Breast epithelium (tissue), 4 donors: ENCODE measurements at places on chromosomes 16 and 17.

DNA sequence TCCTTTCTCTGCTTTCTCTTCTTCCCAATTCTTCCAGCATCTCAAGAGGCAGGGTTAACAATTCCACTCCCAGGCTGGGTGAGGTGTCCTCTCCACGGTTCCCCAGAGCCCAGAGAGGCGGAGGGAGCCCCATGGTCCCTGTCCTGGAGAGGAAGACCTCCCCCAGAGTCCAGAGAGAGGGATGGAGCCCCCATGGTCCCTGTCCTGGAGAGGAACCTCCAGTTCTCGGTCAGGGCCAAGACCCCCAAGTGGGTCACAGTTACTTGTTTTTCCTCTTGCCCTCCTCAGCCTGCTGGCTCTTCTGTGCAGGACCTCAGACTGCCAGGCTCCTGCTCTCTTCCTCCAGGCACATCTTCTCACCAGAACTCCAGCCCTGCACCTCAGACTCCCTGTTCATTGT is 135.2 kb downstream of the RPTOR start:
- DNase-seq, result no peak

- DNase-seq, result no peak
These were observed 101.5 kb upstream of the SMIM36 start for GRCh38 chr17:55612691-55613141.

DNA sequence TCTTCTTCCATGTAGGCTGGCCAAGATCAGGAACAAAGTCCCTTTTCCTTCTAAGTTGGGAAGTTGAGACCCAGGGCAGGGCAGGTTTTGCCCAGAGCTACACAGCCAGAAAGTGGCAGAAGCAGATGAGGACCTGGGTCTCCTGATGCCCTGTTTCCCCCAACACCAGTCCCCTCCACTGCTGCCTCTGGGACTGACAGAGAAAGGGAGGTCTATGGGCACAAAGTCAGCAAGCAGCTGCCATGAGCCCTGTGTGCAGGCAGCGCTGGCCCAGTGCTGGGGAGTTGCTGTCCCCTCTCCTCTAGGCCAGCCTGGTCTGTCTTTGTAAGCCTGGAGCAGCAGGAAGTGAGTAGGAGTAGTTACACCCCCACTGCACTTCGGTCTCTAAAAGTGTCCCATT is 46.9 kb upstream of the NKD1 start:
- DNase-seq, result peak; percentile 6

- DNase-seq, result no peak
These were observed 55.6 kb downstream of the TMC6 start for GRCh38 chr17:78072961-78073360.

GRCh38 chr16:25064937-25065336 is 46.6 kb upstream of the LCMT1 start:
- DNase-seq, result no peak

DNA sequence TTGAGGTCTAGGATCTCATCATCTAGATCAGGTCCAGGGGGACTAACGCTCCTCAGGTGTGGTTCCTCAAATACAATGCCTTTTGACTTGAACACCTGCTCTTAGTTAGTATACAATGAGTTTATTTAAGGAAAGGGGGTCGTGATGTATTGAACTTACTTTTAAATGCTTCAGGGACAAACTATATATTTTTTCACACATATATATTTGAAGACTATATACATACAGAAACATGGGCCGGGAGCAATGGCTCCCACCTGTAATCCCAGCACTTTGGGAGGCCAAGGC is 11.5 kb upstream of the USP32 start:
- DNase-seq, result no peak

DNA sequence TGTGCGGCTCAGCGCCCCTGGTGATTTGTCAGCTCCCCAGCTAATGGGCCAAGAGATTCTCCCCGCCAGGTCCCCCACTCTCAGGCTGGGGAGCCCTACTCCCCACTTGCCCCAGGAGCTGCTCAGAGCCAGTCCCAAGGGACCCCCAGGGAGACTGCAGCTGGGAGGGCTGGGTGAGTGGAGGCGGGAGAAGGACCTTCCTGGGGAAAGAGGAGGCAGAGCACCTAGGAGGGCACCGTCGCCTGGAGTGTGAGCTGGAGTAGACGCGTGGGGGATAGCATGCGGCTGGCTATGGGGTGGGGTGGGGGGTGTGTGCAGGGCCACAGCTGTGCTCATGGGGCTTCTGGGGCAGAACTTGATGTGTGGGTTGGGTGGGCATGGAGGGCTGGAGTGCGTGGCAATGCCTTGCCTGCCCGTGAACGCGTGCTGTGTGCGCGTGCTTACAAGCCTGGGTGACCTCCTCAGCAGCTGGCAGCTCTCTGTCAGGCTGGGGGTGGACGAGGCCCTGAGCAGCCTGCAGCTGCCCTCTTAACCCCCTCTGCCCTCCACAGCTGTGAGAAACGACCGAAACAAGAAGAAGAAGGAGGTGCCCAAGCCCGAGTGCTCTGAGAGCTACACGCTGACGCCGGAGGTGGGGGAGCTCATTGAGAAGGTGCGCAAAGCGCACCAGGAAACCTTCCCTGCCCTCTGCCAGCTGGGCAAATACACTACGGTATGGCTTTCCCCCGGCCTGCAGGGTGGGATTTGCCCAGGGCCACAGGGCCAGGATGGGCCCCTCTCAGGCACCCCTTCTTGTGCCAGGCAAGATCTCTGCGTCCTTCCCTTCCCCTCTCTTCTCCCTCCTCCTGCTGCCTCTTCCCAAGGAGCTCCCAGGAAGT is 12.9 kb downstream of the GJD3 start:
- DNase-seq, result no peak

DNA sequence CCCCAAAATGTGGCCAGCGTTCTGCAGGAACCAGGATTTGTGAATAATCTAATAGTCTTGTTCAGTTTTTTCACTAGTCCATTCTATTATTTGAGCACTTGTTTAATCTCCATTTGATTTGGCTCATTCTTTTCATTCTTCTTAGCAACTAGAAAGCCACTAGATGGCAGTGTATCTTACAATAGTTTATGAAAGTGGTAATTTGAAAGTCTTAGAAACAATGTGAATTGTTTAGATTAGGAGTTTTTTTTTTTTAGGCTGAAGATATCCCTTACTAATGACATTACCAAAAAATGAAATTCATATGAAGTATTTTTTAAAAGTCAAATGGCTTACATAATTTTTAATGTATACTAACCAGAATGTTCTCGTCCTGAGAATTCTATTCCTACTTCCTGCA is 6.7 kb downstream of the ERI2 start:
- no peak for DNase-seq

DNA sequence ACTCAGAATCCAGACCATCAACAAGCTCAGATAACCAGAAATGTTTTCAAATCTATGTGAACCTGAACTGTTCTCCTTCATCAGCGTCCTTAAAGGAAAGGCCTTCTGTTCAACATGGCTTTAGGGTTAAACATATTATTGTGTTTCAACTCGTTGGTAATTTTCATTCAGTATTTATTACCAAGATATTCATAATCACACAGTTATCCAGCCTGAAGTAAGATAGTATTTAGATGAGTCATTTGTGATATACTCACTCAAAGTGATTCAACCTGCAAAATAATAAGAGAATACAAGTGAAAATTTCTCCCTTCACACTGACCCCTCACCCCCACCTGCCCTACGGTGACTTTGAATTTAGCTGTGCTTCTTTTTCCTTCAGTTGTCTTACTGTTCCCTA is 3.0 kb downstream of the CYLD start:
- DNase-seq, result no peak

GRCh38 chr17:27573971-27574525 is 56.9 kb upstream of the LGALS9 start:
- no peak for DNase-seq

GRCh38 chr17:1229349-1229899 is 40.8 kb upstream of the BHLHA9 start:
- peak; percentile 33 for DNase-seq

- no peak for DNase-seq
These were observed 941.0 kb downstream of the KCNJ2 start for GRCh38 chr17:71110326-71110725.

GRCh38 chr17:30278032-30278431 is 13.7 kb downstream of the BLMH start:
- no peak for DNase-seq

GRCh38 chr17:2405247-2405926 is 4.5 kb upstream of the MNT start:
- DNase-seq, result no peak

- no peak for DNase-seq
These were observed 11.5 kb downstream of the SLC46A1 start for GRCh38 chr17:28394337-28395116.

DNA sequence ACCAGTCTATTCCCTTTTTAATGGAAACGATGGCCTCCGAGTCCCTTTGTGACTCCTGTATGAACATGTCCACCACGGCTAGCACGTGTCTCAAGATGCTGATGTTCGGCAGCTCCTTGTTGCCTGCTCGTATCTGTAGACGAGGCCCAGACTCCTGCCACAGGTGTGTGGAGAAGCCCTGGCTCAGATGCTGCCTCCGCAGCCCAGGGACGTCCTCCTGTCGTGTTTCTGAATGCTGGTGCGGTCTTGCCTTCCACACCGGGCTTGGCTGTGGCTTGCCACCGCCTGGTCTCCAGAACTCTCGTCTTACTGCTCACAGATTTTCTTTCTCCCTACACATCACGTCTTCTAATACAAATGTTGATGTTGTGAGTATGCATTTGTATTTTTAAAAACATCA is 17.0 kb downstream of the FOXF1 start:
- no peak for DNase-seq

- no peak for DNase-seq
These were observed 176.0 kb downstream of the TMEM132E start for GRCh38 chr17:34755371-34755770.

DNA sequence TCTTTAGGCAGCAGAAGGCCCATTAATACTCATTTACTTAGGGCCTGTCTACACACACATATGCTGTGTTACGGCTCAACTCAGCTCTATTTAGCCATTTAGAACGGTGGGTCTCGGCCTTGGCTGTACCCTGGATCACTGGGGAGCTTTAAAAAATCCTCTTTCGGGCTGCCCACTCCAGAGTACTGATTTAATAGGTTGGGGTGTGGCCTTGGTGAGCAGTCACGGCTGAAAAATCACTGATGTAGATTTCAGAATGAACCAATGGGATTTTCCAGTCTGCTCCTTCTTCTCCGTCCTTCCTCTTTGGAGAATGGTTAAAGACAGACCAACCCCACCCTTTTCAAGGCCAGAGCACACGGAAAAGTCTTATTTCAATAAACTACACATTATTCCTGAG is 223.5 kb downstream of the CCDC182 start:
- no peak for DNase-seq

DNA sequence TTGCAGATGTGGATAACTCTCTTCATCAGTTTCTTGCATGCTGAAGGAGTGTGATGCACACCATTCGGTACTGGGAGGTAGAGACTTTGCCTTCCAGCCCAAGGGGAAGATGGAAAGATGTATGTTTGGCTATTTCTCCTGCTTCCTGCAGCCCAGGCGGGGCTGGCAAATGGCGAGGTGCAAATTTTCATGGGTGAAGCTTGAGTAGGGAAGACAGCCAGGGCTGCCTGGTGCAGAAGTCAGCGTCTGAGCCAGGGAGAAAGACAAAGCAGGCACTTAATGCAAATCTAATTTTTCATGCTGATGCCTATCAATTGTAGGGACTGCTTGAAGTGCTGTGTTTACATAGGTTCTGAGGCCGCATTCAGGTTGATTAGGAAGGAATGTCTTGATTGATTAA is 384.7 kb upstream of the EEF2KMT start:
- no peak for DNase-seq

GRCh38 chr16:26554030-26554429 is 512.7 kb upstream of the C16orf82 start:
- DNase-seq, result no peak

DNA sequence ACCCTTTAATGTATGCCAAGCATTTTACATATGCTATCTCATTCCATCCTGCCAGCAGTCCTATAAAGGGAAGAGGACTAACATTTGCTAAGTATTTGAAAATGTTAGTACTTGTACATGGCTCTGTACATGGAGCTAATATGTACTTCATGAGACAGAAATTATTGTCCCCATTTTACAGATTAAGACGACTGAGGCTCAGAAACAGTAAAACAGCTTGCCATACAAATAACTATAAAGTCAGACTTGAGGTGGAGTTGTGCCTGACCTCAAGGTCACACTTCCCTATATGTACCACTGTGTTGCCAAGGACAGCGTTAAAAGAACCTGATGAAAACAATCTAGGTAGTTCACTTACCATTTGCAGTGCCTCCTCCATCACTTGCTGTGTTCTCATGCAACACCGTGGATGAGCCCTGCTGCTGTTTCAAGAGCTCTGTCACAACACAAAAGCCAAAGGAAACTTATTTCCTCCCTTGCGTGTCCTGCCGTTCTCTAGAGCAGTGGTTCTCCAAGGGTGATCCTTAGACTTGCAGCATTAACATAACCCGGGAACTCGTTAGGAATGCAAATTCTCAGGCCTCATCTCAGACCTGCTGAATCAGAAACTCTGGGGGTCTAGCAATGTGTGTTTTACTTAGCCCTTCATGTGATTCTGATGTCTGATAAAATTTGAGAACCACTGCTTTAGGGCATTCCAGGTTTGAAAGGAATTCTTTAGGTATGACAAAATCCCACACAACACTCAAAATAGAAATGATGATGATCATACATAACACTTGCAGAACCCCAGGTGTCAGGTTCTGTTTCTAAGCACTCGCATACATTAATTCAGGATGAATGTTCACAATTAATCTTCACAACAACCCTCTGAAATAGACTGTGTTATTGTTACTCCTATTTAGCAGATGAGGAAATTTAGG is 51.2 kb upstream of the MTMR4 start:
- DNase-seq, result no peak

GRCh38 chr17:72119077-72119872 is 1.5 kb upstream of the SOX9 start:
- DNase-seq, result no peak

DNA sequence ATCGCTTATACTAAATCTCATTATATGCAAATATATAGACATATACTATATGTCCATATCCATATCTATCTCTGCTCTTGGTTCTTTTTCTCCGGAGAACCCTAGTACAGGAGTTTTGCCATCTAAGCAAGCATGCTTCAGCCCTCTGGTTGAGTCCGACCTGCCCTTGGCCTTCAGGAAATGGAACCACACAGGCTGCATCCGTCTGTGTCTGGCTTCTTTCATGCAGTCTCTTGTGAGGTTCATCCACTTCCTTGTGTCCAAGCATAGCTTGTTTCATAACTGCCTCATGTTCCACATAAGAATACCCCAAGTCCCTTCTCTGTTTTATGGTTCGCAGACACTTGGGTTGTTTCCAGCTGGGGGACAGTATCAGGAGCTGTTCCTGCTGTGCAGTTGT is 16.8 kb downstream of the SNX20 start:
- no peak for DNase-seq

- peak; percentile 33 for DNase-seq
These were observed 417.1 kb downstream of the TMEM114 start for GRCh38 chr16:8173111-8173644.

GRCh38 chr16:47716571-47716970 is 255.4 kb downstream of the PHKB start:
- no peak for DNase-seq

GRCh38 chr17:59508999-59509625 is 56.3 kb upstream of the DHX40 start:
- no peak for DNase-seq

- DNase-seq, result no peak
These were observed 38.4 kb downstream of the CFDP1 start for GRCh38 chr16:75394941-75395340.

- no peak for DNase-seq
These were observed 67.5 kb downstream of the GNAO1 start for GRCh38 chr16:56258508-56259424.
